ENCODE measurements at places on chromosomes 4 and X. TPM values are rescaled to one million over a fixed set of nuclear protein-coding genes. Genes with fewer than 3 reads are reported as not detected.

DNA sequence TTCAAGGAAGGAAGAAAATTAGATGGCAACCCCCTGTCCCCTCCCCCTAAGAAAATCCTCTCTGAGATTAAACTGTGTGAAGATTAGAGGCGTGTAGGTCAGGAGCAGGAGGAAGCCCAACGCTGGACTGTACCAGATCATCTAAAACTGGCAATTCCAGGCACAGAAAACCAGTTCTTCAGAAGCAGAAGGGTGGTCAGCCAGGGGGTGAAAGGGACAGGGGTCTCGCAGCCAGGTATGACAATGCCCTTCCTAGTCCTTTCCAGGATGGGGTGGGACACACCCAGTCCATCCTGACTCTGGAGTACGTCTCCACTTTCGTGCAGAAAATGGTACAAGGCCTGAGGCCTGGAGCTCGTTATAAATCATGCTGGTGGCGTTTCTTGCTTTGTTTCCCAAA lies 3.3 kb upstream of the RHOH start:
- DNase-seq: no peak

Gene VCX2
- total RNA-seq: not detected

Gene SHROOM4
- 1.8 TPM for total RNA-seq

DNA sequence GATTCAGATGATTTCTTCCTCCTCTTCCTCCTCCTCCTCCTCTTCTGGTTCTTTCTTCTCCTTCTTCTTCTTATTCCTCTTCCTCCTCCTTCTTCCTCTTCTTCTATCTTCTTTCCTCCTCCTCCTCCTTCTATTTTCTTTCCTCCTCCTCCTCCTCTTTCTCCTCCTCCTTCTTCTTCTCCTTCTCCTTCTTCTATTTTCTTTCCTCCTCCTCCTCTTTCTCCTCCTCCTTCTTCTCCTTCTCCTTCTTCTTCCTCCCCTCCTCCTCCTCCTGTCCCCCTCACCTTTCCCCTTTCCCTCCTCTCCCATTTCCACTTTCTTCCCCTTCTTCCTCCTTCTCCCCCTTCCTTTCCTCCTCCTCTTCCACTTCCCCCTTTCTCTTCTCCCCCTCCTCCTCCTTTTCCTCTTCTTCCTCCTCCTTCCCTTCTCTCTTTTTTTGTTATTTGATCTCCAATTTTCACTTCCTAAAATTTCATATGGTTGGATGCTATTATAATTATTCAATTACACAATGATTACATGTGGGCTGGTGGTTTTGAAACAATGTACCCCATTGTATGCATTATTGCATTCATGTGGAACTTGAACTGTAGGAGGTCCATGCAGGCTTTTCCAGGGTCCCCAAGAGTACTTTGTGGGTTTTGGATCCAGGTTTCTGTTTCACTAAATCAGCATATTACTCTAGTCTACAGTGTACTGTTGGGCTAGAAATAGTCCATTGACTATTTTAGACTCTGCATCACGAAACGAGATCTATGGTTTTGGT lies 68.1 kb downstream of the SORBS2 start:
- no peak for DNase-seq

DNA sequence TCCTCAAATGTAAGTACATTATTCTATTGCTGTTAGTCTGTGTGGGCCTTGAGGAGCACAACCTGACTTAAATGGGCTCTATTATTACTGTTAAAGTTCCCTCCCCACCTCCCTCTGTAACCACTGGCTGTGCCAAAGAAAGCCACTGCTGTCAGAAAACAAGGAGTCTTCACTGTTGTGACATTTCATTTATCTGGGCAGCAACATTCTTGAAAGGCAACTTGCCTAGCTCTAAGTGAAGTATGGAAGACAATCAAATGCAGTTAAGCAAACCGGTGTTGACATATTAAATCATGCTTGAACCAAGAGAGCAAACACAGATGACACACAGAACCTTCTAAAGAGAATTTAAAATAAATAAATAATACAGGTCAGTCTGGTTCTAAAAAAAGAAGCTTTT lies 81.0 kb downstream of the EPHA5 start:
- DNase-seq: no peak

- no peak for DNase-seq
These were observed 9.8 kb upstream of the PCDH18 start for GRCh38 chr4:137541876-137542646.

GRCh38 chr4:138182838-138183426 lies 59.2 kb downstream of the SLC7A11 start:
- DNase-seq: no peak

DNA sequence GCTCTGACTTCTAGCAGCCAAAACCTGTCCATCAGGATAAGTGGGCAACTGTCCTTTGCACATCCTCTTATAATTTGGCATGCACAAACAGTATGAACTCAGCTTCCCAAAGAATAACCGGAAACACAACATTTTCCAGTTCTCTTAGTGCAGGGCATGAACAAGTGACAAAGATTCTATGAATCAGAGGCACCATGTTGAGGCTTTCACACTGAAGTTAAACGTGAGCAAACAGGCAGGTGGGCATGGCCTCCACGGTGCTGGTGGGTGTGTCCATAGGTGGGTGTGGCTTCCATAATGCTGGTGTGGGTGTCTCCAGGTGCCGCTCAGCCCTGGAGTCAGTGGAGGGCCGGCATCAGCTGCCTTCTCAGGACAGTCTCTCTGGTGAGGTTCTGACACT lies 196.5 kb downstream of the SMIM20 start:
- DNase-seq: no peak

Data from osteoblast (primary cell).